H7 (cell line): ENCODE measurements at places on chromosomes 3 and 15.

DNA sequence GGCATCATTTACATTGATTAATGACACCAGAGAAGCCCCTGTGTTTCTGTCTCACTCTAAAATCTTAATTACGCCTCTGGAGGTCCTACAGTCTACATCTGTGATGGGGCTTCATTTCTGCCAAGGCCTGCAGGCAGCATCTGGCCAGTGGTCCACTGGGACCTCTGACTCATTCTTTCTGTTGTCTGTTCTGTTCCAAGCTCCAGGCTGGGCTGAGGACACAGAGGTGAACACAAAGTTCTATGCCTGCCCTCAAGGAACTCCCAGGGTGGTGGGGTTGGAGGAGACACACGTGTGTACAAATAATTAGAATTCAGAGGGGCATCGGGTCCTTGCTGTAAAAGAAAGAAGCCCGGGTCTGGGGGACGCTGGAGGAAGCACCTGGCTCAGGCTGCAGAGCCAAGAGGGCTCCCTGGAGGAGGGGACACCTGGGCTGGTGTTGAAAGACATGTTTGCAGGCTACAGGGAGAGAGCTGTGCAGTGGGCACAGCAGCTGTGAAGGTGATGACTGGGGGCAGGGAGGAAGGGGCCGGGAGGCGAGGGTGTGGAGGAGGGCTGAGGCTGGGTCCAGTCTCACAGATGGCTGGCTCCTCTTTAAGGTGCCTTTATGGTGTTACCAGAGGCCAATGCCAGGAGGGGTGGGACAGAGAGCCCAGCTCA, 103.3 kb upstream of the PRR23E start:
- DNase-seq, result no peak

DNA sequence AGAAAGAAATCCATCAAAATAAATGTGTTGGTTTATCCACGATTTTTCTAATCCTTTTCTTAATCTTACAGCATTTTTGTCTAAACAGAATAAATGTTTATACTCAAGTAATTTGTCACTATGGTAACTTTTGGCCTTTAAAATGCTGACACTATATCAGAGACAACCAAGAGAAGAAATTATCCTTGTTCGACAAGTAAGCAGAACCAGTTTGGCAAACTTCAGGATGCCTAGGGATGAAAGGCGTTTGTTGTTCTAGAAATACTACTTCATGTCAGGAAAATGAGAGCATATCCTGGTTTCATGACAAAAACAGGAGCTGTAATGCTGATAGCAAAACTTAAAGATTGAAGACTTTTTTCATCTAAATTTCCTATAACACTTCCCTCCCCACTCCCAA, 308.0 kb upstream of the ATP11B start:
- DNase-seq, result no peak

GRCh38 chr3:133487920-133488540, 85.5 kb upstream of the CDV3 start:
- peak; percentile 73 for DNase-seq

- no peak for DNase-seq
These were observed 312.1 kb upstream of the ROBO1 start for GRCh38 chr3:80079886-80080285.

DNA sequence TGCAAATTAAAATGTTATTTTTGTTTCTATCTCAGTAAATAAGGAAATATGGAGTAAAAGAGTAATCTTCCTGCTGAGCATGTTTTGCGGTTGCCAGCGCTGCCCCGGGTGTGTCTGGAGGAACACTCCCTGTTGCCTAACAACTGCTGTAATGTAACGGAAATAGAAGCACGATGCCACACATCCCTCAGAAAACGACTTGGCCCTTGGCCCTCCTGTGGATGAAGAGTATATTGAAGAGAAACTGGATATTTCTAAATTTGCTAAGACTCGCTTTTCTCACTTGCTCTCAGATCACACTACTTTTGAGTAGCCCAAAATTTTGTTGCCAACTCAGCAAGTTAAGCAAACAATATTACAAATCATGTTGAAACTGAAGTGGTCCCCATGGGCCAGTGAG, 18.9 kb downstream of the CX3CR1 start:
- DNase-seq, result peak; percentile 49
